ENCODE measurements at places on chromosomes 3 and 15. TPM values are rescaled to one million over a fixed set of nuclear protein-coding genes. Genes with fewer than 3 reads are reported as not detected.

- DNase-seq, result no peak
These were observed 80.0 kb upstream of the SKOR1 start for GRCh38 chr15:67745073-67746006.

DNA sequence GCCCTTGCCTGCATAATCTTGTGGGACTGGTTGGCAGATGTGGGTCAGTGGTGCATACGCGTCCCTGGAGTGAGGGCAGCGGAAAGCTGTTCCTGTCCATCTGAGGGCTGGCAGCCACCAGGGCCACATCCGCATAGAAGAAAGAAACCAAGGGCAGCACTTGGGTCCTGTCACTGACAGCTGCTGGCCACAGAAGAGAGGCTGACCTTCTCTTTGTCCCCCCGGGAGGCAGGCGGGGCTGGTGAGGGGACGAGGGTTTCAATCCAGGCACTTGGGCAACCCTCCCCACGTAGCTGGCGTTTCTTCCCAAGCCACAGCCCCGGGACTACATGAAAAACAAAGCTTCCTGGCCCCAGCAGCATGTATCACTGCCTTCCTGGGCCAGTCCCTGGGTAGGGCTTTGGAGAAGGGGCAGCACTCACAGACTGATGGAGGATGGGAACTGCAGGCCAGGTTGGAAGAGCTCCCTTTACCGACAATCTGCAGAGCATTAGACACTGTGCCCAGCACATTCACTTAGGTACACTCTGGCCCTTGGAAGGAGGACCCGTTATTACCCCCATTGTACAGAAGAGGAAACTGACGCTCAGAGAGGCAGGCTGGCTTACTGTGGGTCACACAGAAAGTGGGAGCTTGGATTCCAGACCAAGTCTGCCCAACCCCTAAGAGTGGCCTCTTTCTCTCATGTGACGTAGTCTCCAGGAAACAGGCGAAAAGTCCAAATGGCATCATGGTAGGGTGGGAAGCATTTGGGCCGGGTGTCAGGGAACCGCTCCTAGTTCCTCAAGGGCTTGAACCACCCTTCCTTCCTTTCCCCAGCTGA is 78.8 kb upstream of the SLC6A6 start:
- no peak for DNase-seq

- no peak for DNase-seq
These were observed 36.3 kb downstream of the BCHE start for GRCh38 chr3:165800970-165801369.

- DNase-seq, result no peak
These were observed 10.4 kb downstream of the NR1I2 start for GRCh38 chr3:119792270-119792669.

DNA sequence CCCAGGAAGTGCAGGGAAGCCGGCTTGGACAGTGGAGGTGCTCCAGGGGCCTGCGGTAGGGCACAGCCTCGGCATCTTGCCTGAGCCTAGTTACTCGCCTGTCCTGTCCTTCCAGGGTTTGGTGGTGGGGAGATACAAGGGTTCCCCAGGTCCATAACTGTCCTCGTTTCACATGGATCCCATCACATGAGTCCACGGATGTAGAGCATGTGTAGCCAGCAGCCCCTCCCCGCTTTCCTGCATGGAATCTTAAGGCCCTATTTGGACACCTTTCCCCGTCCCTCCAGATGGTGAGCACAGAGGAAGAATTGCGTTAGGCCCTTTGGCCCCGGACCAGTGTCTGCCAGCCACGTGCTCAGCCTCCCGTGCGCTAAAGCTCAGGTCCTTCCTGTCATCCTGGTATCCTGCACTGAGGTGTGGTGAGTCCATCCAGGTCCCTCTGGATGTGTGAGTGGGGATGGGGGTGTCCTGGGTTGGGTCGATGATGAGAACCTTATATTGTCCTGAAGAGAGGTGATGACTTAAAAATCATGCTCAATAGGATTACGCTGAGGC is 230.4 kb downstream of the SNRPN start:
- DNase-seq, result peak; percentile 27

DNA sequence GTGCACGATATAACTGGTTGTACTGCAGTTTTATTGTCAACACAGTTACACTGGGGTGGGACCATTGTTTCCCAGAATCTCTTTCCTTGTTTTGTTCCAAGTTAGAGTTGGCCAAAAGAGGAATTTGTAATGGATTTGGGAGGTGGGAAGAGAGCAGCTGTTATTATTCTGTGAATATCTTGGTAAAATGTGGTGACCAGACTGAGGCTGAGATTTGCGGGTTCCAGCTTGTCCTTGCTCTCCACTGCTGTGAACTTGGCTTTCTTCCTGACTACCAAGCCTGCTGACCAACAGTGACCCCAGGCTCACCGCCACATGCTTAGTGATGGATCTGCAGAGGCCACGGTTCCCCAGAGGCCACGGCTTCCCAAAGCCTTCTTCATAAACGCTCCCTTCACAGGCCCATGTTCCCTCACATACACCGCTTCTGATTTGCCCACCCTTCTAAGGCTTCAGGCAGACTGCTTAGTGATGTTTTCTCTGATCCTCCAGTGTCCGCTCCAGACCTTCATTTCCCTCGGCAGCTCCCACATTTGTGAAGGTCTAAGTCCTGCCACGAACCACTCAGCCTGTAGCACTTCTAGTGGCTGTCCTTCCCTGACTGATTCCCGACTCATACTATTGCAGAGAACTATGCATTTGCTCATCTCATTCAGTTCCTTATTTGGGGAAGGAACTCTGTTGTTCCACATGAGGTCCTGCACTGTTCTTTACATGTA is 525.5 kb upstream of the RGMA start:
- no peak for DNase-seq

DNA sequence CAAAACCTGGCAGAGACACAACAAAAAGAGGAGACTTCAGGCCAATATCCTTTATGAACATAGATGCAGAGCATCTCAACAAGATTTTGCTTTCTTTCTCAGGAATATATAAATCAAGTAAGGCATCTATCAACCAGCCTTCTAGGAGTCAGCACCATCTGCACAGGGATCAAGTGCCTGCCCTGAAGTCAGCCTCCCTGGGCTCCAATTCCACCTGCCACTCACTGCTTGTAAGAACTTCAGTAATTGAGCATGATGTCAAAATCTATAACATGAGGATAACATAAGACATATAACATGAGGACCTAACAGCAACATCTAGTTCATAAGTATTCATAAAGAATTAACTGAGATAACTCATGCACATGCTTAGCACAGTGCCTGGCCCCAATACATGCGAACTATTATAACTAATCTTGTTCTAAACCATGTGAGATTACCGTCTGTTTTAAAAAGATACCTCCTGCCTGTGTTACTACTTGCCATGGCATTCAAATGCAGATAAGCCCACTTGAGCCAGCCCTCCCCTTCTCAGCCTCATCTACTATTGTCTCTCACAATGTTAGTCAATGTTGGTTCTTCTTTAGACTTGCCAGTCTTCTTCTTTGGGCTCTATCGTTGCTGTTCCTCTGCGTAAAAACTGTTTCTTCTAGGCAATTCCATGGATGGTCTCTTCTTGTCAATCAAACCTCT is 91.6 kb downstream of the PLD1 start:
- DNase-seq, result no peak

DNA sequence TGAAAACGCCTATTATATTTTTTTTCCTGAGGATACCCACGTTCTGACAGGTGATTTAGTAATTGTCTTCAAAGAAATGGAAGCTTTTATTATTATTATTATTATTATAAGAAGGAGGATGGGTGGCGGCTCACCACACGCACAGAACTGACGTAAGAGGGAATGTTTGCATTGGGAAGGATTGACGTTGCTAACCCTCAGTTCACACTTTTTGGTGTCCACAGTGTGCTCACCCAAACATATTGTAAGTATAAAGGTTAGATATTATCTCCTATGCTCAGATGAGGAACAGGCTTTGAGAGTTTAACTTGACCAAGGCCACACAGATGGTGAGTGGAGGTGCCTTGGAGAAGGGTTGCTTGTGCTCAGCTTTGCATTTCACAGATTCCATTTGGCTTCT is 533.5 kb upstream of the TBL1XR1 start:
- DNase-seq, result no peak

GRCh38 chr15:33150431-33150941 is 44.0 kb downstream of the FMN1 start:
- no peak for DNase-seq

DNA sequence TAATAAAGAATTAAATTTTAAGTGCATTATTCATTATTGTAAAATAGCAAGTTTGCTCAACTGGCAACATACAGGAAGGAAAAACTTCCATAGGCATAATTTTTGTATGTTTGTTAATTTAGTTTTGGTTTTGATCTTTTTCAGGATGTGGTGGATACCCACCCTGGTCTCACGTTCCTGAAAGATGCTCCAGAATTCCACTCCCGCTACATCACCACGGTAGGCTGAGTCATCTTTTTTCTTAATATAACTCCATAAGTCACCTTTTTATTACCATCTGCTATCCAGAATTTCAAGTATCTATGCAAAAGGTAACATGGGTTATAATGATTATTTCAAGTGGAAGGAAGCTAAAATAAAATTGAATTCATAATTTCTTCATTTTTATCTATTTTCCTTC is 104.8 kb downstream of the PPP2R3A start:
- DNase-seq, result no peak

GRCh38 chr3:177596816-177597271 is 399.6 kb upstream of the TBL1XR1 start:
- DNase-seq, result no peak

- no peak for DNase-seq
These were observed 7.0 kb upstream of the OXTR start for GRCh38 chr3:8776406-8776805.

GRCh38 chr3:160128056-160128455 is 97.2 kb upstream of the C3orf80 start:
- no peak for DNase-seq

DNA sequence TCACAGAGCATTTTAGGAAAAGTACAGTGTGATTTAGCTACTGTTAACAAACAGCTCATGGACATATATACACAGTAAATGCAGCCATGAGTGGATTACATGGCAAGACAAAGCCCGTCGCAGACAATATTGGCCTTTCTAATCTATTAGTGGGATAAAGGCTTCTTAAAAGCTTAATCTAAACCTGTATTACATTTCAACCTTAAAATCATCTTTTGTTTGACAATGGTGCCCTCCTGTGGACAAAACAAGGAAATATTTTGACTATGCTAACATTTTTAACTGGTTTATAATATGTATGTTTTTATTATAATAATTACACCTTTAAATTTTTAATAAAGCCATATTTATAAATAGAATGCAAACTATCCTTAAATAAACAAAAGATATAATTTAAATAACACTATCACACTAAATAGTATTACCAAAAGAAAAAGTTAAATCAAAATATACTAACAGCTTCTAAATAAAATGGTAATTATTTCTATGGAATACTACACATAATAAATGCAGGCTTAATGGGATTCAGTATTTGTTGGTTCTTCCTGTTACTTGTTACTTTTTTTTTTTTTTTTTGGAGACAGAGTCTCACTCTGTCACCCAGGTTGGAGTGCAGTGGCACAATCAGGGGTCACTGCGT is 38.6 kb downstream of the TAFA4 start:
- no peak for DNase-seq

Gene ZCWPW2
- total RNA-seq, result 0.84 TPM

Gene SPINK8
- total RNA-seq, result not detected

Gene FAM3D
- total RNA-seq, result 3.9 TPM

Gene CLRN1
- total RNA-seq, result not detected

Gene HESX1
- total RNA-seq, result 0.47 TPM

Gene CCDC12
- total RNA-seq, result 34.7 TPM

Data from left lung (tissue), 14 donors.